ENCODE measurements at places on chromosomes 4 and X. TPM values are rescaled to one million over a fixed set of nuclear protein-coding genes. Genes with fewer than 3 reads are reported as not detected.

Gene RBMXL3
- total RNA-seq = not detected

Gene TCEAL3
- total RNA-seq = 17.8 TPM

DNA sequence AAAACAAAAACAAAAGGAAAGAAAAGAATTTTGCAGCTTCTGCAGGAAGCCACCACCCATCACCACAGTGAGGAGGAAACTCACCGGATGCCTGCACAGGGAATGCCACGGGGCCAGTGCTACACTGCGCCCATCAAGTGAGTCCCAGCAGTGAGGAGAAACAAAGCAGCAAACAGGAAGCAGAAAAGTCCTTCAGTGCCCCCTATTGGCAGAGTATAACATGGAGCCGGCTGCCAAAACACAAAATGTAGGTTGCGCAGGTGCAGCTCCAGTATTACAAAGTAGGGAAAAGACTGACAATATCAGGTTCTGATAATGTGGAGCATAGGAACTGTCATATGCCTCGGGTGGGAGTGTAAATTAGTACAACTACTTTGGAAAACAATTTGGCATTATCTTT, 23.3 kb upstream of the SCML2 start:
- DNase-seq = peak; percentile 19

DNA sequence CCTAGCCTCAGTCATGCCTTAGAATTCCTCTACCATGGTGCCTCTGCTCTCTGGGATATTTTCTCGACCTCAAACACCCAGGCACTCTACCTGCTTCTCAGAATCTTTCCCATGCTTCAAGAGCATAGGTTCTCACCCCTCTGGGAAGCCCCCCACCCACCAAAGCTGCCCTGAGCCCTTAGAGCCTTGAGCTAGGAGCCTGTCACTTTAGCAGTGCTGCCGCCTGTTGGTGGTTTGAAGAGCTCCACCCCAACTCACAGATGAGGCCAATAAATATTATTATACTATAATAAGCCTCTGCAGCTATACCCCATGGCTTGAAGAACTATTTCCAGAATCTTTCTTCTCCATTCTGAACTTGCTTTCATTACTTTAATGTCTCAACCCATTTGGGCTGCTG, 109.7 kb downstream of the RTL5 start:
- DNase-seq = no peak

GRCh38 chrX:118847676-118848075, 24.1 kb downstream of the ZCCHC12 start:
- peak; percentile 37 for DNase-seq

DNA sequence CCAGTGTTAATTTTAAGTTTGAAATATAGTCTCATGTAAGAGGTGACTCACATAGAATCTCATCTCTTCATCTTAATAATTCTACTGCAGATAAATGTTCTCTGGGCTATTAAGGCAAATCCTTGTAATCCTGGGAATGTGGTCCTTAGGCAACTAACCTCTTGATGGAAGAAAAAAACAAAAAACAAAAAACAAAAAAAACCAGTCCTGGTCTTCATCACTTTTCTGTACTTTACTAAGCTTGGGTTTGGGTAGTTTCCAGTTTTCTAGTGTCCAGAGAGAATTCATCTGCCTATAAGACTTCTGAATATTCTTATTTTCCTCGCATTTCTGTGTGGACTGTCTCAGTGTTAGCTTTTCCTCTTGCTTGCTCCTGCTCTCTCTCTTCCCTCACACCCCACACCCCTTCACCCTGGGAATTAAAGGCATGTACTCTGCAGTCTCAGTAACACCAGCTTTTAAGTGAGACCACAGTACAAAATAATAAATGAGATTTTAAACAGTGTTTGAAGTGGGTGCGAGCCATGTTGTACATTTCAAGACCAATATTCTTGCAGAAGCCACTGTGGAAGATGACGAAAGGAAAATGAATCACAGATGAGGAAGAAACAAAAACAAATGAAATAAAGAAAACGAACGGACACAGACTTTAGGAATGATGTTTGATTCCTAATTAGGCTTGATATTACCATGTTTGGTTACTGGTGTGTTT, 51.7 kb downstream of the HAND2 start:
- DNase-seq = no peak

- no peak for DNase-seq
These were observed 71.4 kb upstream of the TRAM1L1 start for GRCh38 chr4:117156806-117157205.

DNA sequence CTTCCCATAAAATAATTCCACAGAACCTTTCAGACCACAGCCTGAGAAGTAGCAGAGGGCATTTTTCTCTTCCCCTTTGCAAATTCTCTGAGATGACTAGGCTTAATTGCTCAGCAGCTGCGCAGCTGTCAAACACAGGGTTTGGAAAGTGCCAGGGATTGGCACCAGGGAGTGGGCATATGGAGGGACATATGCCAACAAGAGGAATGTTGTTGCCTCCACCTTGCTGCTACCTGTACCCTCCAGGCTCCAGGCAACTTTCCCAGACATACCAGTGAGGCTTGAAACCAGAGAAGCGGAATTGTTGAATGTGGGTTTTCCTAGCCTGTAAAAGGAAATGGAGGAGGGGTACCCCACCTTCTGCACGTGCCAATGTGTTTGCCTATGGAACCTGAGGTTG, 256.2 kb upstream of the GPR101 start:
- no peak for DNase-seq

Data from RPMI7951 (cell line).